ENCODE measurements at places on chromosomes 11 and 22. TPM values are rescaled to one million over a fixed set of nuclear protein-coding genes. Genes with fewer than 3 reads are reported as not detected.

UCP3 gene
- total RNA-seq: 0.09 TPM

SCGB1A1 gene
- total RNA-seq: not detected

MRGPRX3 gene
- total RNA-seq: not detected

HORMAD2 gene
- not detected for total RNA-seq

ABCG4 gene
- total RNA-seq: 0.09 TPM

PTGDR2 gene
- total RNA-seq: 1.5 TPM

All from bronchial smooth muscle cell (primary cell).